Vagina (tissue), 2 donors: ENCODE measurements at places on chromosomes 3 and 15.

GRCh38 chr3:101529816-101530685, 17.0 kb upstream of the SENP7 start:
- H3K4me3 ChIP-seq: no peak overlapping the region
- no peaks in the 10 kb centered on the region for H3K27me3 ChIP-seq
- no peak overlapping the region for H3K27ac ChIP-seq
- no peak for DNase-seq
- H3K36me3 ChIP-seq: no peaks in the 10 kb centered on the region
- H3K4me1 ChIP-seq: no peaks in the 10 kb centered on the region

GRCh38 chr3:126545544-126545943, 13.2 kb downstream of the C3orf22 start:
- DNase-seq: no peak
- H3K27ac ChIP-seq: no peak overlapping the region
- no peaks in the 10 kb centered on the region for H3K4me1 ChIP-seq
- H3K27me3 ChIP-seq: no peaks in the 10 kb centered on the region
- H3K4me3 ChIP-seq: no peak overlapping the region
- H3K36me3 ChIP-seq: no peaks in the 10 kb centered on the region

GRCh38 chr15:55694652-55695150, 48.3 kb downstream of the PRTG start:
- DNase-seq: no peak
- no peak overlapping the region for H3K4me3 ChIP-seq
- peaks cover 5% of the 10 kb centered on the region for H3K4me1 ChIP-seq
- no peaks in the 10 kb centered on the region for H3K36me3 ChIP-seq

- no peak overlapping the region for H3K4me3 ChIP-seq
- no peaks in the 10 kb centered on the region for H3K27me3 ChIP-seq
- no peaks in the 10 kb centered on the region for H3K4me1 ChIP-seq
- DNase-seq: no peak
Measured at GRCh38 chr15:71424765-71425164, 309.5 kb downstream of the THSD4 start.

GRCh38 chr3:67737906-67738865, 83.8 kb upstream of the SUCLG2 start:
- H3K27me3 ChIP-seq: no peaks in the 10 kb centered on the region
- no peak overlapping the region for H3K27ac ChIP-seq
- no peaks in the 10 kb centered on the region for H3K36me3 ChIP-seq
- DNase-seq: no peak
- no peak overlapping the region for H3K4me3 ChIP-seq
- H3K4me1 ChIP-seq: no peaks in the 10 kb centered on the region

DNA sequence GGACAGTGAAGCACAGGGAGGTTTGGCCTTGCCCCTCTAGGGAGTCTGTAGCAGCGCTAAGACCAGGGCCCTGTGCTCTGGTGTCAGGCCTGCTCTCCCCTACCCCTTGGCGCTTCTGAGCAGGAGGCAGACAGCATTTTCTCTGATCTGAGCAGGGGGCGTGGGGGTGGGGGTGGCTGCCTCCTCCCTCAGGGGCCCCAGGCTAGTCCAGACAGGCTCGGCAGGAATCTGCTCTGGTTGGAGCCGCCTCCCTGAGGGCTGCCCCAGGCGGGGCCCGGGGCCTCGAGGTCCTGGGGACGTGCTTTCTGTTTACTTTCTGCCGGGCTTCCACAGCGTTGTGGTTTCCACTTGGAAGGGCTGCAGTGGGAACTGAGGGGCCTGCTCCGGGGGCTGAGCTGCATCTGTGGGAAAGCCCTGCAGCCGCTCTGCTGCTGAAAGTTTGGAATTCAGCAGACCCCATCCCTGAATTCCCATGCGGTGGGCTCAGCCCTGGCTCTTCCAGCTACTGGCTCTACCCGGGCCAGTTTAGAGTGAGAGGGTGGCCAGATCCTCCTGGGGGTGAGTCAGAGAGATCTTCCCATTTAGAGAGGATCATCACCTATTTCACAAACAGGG, 105.4 kb downstream of the LINGO1 start:
- peak overlapping the region; percentile 60 for H3K27ac ChIP-seq
- no peaks in the 10 kb centered on the region for H3K36me3 ChIP-seq
- no peaks in the 10 kb centered on the region for H3K27me3 ChIP-seq
- no peak overlapping the region for H3K4me3 ChIP-seq
- H3K4me1 ChIP-seq: peaks cover 26% of the 10 kb centered on the region

- H3K4me3 ChIP-seq: no peak overlapping the region
- H3K4me1 ChIP-seq: peaks cover 50% of the 10 kb centered on the region
- no peaks in the 10 kb centered on the region for H3K36me3 ChIP-seq
- peak overlapping the region; percentile 64 for H3K27ac ChIP-seq
- H3K27me3 ChIP-seq: no peaks in the 10 kb centered on the region
- DNase-seq: no peak
Measured at GRCh38 chr3:72171463-72171881, 386.5 kb upstream of the PROK2 start.

DNA sequence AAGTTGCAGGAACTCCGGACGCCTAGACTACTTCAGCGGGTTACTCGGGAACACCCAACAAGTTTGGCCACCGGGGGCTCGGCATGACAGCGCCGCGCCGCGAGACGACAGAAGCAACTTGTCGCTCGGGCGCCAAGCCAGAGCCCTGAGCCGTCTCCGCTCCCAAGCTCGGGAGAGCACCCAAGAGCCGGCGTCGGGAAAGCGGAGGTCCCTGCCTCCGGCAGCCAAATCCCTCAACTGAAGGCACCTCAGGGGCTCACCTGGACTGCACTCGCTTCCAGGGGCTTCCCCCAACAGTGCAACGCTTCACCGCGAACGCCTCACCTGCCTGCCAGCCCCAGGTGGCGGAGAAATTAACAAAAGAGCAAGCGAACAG, 640 bp downstream of the MB21D2 start:
- DNase-seq: no peak
- no peaks in the 10 kb centered on the region for H3K27me3 ChIP-seq
- H3K4me1 ChIP-seq: peaks cover 19% of the 10 kb centered on the region
- H3K27ac ChIP-seq: peak overlapping the region; percentile 91
- no peaks in the 10 kb centered on the region for H3K36me3 ChIP-seq

DNA sequence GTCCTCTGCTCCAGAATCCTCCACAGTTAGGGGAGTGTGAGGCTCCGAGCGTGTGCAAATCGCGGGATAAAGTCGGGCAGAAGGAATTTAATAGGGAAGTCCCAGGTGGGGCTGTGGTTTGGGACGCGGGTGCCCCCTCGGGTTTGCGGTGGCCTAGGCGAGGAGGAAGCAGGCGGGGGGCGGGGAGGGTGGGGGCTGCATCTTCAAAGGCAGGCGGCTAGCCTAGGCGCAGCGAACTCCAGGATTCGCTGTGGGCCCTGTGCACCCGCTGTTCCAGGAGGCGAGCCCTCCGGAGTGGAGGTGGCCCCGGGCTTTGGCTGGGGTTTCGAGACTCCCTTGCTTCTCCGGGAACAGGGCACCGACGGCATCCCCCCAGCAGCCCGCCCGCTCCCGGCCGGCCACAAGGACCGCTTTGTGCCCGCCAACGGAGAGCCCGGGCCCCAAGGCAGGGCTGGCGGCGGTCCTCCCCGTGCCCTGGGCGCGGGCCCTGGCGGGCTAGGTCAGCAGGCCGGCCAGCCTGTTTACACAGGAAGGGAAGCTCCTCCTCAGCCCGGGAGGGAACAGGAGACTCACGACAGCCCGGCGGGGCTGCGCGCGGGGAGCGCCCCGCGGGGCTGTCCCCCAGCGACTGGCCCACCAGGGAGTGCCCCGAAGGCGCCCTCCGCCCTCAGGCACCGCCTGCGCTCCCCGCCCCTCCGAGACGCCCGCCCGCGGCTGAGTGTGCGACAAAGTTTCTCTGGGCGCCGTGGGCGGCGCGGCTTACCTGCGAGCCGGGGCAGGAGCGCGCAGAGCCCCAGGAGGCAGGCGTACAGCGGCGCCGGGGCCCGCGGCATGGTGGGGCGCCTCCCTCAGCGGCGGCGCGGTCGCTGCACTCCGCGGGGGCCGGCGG, 753 bp downstream of the ITGB5 start:
- no peak for DNase-seq
- peak overlapping the region; percentile 89 for H3K4me3 ChIP-seq
- H3K27me3 ChIP-seq: no peaks in the 10 kb centered on the region
- H3K36me3 ChIP-seq: no peaks in the 10 kb centered on the region
- H3K4me1 ChIP-seq: peaks cover 57% of the 10 kb centered on the region

- no peaks in the 10 kb centered on the region for H3K27me3 ChIP-seq
- no peaks in the 10 kb centered on the region for H3K36me3 ChIP-seq
- H3K4me3 ChIP-seq: no peak overlapping the region
Measured at GRCh38 chr3:167938516-167938915, 157.2 kb downstream of the GOLIM4 start.
